M059J (cell line): ENCODE measurements at places on chromosomes 7 and 10.
A peak's percentile ranks its signal among the peaks of the same experiment; 100 is the strongest.

GRCh38 chr10:71727738-71728737, 8.5 kb upstream of the C10orf105 start:
- peak; percentile 34 for DNase-seq

DNA sequence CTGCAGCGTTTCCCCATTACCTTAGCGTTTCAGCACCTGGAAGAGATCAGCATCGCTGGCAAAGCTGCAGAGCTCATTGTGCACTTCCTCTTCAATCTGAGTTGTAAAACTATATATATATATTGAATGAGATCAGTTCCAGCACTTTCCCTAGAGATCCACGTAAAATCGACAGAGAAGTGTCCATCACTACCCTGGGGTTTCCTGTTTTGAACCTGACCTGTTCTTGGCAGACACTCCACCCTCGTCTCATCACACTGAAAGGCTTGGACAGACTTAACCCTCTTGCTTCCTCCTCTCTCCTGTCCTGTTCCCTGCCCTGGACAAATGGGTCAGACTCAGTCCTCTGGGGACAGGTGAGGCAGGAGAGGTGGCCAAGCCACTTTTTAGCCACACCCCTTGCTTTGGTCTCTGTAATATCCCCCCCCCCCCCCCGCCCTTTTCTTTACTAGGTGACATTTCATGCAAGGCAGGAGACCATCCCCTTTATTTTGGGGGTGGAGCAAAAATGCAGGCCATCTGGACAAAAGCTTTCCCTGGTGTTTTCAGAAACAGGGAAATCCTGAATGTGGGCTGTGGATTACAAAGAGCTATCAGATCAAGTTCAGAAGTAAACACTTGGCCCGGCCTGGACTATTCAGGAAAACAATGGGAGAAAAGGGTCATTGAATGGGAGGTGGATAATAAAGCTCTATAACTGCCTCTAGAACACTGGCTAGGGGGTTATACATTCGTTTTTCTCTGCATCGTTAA, 83.7 kb upstream of the KDM7A start:
- no peak for DNase-seq

DNA sequence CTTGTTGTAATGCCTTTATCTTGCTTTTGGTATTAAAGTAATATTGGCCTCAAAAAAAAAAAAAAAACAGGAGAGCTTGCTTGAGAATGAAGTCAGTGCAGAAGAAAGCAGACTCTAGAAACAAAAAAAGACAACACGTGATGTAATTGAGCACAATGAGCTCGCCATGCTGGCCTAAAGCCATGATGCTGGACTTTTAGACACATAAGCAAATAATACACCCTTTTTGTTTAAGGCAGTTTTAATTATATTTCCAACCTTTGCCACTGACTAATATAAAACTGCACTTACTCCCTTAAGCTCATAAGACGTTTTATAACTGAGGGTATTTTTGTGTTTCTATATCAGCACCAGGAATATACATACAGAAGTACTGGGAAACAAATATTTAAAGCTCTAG, 798.3 kb downstream of the KCNMA1 start:
- no peak for DNase-seq

DNA sequence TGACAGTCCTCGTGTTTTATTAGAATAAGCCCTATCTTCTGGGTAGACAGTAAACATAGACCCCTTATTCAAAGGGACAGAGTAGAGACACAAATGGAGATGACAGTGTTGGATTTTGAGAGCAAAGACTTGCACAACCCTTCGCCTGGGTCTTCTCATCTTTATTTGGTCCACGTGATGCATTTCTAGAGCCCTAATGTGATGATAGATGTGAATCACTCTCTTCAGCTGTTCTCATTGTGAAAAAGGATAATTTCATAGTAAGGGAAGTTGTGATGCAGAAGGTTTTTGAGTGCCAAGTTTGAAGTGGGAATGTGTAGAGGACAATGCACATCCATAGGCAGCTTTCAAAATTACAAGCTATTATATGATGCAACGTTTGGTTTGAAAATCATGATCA, 86.3 kb downstream of the CREB5 start:
- no peak for DNase-seq

GRCh38 chr7:73452999-73453635, 19.5 kb downstream of the FZD9 start:
- peak; percentile 29 for DNase-seq

- no peak for DNase-seq
Observed at GRCh38 chr7:36219429-36219828, 66.4 kb downstream of the EEPD1 start.

DNA sequence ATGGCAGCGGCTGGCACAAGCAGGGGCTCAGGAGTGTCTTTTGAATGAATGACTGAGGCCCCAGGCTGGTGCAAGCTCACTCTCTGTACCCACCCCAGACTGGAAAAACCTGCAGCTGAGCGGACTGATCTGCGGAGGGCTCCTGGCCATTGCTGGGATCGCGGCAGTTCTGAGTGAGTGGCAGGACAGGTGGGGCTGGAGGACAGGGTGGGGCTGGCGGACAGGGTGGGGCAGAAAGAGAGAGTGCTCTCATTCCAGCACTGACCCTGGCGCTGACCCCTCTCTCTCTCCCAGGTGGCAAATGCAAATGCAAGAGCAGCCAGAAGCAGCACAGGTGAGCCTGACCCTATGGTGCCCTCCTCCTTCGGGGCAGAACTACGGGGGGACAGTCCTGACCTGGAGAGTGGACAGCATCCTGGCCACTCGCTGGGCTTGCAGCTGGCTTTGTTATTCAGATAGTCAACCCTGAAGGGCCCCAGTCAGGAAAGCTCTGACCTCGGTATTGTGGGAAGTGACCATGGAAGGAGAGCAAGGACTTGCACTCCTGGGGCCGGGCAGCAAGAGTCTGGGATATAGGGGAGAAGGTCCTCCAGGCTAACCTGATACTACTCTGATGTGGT, 4.1 kb downstream of the FXYD4 start:
- DNase-seq = no peak

DNA sequence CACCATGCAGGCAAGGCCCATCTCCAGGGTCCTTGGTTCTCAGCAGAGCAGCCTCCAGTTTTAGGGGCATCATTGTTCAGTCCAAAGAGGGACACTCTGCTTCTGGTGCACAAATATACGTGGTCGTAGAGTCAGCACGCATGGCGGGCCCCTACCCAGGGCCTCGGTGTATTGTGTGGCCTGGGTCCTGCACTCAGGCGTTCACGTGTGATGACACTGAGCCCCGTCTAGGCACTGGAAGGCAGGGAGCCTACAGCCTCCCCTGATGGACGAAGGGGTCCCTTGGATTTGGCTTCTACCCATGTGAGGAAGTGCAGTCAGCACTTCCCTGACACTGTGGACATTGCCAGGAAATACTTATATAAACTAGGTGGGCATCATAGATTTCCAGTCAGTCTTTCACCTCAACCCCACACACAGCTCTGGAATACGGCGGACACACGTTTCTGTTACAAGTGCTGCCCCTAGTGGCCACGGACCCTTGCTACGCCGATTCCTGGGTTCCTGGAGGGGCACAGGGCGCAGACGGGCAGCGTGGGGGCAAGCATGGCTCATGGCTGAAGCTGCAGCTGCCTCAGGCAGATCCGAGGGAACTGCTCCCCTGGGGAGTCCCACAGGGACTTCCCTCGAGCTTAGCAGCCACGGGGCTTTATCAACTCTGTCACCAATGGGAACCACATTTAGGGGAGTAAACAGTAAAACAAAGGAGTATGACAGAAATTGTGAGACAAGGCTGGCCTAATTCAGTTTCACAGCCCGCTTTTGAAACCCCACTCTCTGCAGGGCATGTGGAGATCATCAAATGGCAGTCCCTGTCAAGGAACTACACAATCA, 25.4 kb downstream of the AIFM2 start:
- no peak for DNase-seq

- no peak for DNase-seq
Observed at GRCh38 chr10:83166344-83166743, 973.0 kb upstream of the GHITM start.

DNA sequence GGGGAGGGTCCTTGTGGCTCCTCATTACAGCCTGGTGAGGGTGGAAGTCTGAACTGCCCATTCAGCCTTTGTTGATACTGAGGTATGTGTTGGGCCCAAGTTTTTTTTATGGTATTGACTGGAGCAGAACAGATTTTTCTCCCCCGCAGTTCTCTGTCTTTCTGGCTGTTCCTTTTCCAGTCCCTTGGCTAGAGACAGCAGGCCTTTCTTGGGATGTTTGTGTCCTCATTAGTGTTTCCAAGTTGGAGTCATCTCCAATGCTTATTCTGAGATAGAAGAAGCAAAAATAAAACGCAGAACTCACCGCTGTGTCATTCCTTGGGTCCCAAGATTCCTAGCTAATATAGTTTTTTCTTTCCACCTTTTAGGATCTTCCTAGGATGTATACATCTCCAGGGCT, 193.3 kb downstream of the RAMP3 start:
- DNase-seq = no peak

GRCh38 chr10:94315024-94315451, 47.7 kb downstream of the NOC3L start:
- no peak for DNase-seq

DNA sequence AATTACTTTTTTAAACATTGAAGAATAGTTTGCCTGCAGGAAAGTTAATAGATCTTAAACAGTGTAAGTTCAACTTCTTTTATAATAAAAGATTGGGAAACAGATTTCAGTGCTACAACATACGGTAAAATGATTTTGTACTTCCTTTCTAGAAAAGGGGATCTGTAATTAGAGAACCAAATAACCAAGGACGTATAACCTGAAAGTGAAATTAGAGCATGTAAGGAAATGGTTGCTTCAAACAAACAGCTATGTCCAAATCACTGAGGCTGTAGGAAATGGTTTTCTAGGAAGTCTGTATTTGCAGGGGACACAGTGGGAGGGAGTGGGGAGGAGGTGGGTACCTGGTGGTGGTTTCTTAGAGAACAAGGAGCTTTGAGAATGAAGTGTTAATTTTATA, 57.9 kb upstream of the EXOC6 start:
- no peak for DNase-seq

DNA sequence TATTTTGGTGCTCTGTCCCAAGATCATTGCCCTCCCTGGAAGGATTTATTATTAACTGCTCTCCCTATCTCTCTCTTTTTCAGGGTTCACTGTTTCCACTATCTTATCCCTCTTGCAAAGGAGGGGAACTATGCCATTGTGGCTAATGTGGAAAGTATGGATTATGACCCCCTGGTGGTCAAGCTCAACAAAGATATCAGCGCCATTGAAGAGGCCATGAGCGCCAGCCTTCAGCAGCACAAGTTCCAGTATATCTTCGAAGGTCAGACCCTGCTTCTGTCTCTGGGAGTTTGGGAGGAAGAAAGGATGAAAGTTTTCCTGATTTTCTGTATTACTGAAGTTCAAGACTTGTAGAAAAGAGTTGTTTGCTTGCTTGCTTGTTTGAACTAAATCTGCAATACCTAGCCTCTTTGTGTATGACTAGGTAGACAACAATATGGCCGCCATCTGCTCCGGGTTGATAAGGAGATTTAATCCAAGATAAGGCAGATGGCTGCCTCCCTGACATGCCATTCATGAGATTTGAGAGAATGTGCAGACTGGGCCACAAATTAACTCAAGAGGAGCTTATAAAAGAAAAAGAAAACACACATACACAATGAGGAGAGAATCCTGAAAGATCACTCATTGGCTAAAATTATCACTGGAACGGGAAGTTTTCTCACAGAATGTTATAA, 122.2 kb upstream of the LRGUK start:
- DNase-seq = no peak

- no peak for DNase-seq
Observed at GRCh38 chr10:75347186-75347585, 54.4 kb downstream of the ZNF503 start.

- no peak for DNase-seq
Observed at GRCh38 chr10:124262234-124262865, 156.4 kb downstream of the OAT start.

DNA sequence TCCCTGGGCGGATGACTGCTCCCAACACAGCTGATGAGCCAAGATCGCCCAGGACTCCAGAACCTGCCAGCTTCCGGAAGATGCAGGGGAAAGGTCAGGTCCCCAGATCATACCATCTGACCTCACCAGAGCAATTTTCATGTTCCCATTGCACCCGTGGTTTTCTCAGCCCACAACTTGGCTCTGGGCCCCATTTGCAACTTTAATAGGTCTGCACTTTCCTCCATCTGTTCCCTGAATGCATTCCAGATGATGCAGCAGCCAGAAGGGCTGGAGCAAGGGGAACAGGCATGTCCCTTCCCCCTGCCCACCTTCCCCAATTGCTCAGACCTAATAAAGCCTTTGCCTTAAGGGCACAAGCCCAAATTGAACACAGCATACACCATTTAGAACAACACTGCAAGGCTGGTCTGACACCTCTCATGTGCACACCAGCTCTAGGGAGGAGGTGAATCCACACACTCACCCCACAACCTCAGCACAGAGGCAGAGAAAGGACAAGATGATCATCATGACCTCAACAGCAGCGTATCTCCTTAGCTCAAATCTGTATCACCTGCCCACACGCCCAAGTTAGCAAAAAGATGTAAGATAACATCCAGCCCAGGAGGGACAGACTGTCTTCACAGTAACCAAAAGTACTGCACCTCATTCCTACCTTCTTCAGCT, 87.5 kb downstream of the PLXNA4 start:
- DNase-seq = peak; percentile 87

- no peak for DNase-seq
Observed at GRCh38 chr7:158073845-158074840, 513.5 kb downstream of the PTPRN2 start.

GRCh38 chr7:71485586-71485985, 353.6 kb downstream of the GALNT17 start:
- DNase-seq = no peak
